CD4-positive, alpha-beta T cell treated with Interferon alpha-2 for 1 hour (primary cell): ENCODE measurements at places on chromosomes 4 and X.

DNA sequence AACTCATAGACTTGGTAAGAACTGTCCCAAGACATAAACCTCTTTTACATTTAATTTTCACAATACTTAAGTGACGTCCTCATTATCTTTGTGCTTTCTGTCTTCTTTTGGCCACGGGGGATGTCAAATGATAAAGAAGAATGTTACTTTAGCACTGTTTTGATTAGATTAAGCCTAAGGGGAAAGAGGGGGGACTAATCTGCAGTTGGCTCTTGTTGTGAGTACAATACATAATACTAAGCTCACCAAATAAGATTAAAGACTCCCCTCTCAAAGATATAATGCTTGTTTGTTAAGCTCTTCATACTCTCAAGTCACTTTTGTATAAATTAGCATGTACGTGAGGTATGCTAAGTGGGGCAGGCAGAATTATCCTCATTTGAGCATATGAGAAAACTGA, 36.5 kb downstream of the OCRL start:
- DNase-seq, result no peak

GRCh38 chr4:112003231-112003907, 141.9 kb upstream of the FAM241A start:
- no peak for DNase-seq

GRCh38 chr4:154643493-154643892, 31.0 kb upstream of the FGG start:
- no peak for DNase-seq

GRCh38 chr4:182179105-182179504, 64.1 kb upstream of the TENM3 start:
- DNase-seq, result no peak

GRCh38 chrX:22073928-22074327, 41.8 kb downstream of the PHEX start:
- DNase-seq, result no peak

DNA sequence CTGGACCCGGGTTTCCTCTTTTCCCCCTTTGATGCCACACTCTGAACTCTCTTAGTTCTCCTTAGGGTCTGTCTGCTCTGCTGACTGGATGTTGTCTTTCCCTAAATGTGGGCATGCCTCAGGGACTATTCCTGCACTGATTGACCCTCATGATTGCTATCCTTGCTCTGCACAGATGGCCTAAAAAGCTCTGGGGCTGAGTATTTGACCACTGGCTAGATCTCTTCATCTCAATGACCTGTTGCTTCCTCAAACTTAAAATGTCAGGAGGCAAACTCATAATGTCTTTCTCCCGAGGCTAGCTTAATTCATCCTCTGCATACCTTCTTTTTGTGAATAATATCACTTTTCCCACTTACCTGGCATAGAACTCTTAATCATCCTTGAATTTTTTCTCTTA, 157.4 kb downstream of the GATB start:
- DNase-seq, result no peak

- no peak for DNase-seq
Measured at GRCh38 chrX:5870238-5870637, 358.4 kb downstream of the NLGN4X start.

GRCh38 chr4:24914460-24914859, 1.6 kb upstream of the CCDC149 start:
- no peak for DNase-seq

DNA sequence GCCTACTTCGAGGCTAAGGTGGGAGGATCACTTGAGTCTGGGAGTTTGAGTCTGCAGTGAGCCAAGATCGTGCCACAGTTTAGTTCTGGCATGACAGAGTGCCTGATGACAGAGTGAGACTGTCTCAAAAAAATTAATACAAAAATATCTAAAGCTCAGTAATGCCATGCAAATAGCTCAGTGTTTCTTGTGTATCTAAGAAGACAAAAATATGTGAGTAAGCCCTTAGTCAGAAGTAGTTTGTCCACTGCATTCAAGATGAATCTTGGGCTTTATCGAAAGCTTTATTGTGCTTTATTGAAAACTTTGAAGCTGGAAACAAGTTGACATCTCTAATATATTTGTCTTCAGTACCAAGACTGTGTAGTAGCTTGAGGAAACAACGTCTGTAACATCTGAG, 115.9 kb downstream of the GPAT3 start:
- DNase-seq, result no peak

DNA sequence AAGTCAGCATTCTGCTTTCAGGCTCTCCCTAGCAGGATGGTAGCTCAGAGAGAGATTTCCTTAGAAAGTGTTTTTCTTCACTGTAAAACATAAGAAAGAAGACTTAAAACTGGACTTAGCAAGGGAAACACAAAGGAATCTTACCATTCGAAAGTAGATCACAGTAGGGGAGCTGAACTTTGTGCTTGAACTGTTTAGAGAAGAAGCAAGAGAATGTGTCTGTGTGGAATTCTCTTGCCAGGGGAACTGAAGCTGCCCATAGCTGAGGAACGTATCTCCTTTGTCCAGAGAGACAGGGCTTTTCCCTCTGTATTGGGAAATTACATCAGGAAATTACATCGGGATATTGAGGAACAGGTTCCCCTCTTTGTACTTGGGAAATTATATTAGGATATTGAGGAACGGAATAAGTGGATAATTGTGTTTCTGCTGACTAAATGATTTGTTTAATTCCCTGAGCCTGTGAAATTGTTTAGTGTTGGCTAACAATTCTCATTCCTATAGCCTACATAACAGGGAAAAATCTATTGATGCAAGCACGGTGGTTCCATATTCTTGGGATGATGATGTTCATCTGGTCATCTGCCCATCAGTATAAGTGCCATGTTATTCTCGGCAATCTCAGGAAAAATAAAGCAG, 21.2 kb downstream of the SRD5A3 start:
- no peak for DNase-seq

DNA sequence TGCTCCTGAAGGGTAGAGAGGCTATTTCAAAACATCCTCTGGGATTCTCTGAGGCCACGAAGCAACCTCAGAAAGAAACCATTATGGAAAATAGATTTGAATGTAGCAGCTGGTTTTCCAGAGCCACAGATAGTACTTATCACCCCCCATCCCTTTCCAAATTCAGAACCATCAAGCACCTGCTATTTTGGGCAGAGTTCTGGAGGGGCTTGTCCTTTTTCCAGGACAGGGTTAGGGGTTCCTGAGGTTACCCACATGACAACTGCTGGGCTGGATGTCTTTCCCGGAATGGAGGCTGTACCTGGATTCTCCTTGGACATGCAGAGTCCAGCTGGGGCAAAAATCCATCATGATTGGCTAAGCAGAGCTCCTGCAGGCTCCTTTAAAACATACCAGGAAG, 22.0 kb upstream of the ZXDA start:
- DNase-seq, result no peak

- no peak for DNase-seq
Measured at GRCh38 chrX:54746928-54747327, 51.1 kb downstream of the ITIH6 start.

DNA sequence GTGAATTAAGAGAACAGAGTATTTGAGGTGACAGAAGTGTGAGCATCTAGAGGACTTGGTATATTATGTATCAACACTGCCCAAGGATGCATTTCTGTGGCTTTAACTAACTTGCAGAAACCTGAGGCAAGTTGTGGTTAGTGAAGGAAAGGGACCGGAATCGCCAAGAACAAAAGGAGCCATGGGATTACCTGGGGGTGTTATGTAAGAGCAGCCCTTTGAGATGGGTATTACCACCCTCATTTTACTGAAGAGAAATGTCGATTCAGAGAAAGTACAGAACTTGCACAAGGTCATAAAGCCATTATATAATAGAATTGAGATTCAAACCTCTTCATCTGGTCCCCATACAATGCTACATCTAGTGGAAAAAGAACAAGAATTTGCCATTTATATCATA, 14.3 kb downstream of the TENM3 start:
- no peak for DNase-seq

GRCh38 chr4:72666910-72667309, 97.9 kb upstream of the ADAMTS3 start:
- DNase-seq, result no peak

GRCh38 chrX:9182041-9182440, 148.1 kb upstream of the FAM9B start:
- DNase-seq, result no peak

GRCh38 chr4:114601304-114602052, 2.9 kb downstream of the UGT8 start:
- DNase-seq, result no peak

DNA sequence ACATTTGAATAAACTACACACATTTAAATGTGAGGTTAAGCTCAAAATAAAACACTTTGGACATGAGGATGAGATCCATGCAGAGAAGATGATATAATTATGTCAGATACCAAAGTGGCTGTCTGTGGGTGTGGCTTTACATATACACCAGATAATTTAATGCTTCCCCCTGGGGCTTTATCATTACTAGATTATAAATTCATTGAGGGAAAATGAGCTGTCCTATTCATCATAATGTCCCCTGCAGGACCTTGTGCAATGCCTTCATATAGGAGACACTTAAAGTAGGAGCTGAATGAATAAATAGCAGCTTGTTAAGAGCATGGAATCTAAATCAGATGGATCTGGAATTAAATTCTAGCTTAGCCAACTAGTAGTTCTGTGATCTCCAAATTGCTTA, 49.7 kb downstream of the OTC start:
- DNase-seq, result no peak

GRCh38 chr4:135359128-135359527, 1157.5 kb upstream of the PABPC4L start:
- DNase-seq, result no peak

GRCh38 chrX:71102292-71102691, 4.2 kb downstream of the CXorf65 start:
- no peak for DNase-seq

GRCh38 chrX:590693-591404, 39.7 kb upstream of the SHOX start:
- no peak for DNase-seq

GRCh38 chr4:123954220-123954619, 557.6 kb downstream of the SPRY1 start:
- DNase-seq, result no peak

DNA sequence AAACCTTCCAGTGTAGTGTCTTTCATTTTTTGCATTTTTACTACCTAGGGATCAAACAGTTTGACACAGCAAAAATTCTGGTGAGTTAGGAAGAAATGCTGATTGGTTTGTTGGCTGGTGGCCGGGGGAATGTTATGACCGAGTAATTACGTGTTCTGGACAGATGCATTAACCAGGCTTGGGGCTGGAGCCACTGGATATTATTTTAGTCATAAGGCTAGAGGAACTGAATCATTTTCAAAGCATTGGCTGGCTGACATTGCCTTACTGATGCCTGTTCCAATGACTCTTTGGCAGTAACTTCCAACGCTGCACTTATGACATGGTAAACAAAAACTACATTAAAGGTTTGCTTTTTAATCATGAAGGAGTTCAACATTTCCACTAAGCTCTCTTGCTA, 84.6 kb downstream of the FBXO8 start:
- no peak for DNase-seq

DNA sequence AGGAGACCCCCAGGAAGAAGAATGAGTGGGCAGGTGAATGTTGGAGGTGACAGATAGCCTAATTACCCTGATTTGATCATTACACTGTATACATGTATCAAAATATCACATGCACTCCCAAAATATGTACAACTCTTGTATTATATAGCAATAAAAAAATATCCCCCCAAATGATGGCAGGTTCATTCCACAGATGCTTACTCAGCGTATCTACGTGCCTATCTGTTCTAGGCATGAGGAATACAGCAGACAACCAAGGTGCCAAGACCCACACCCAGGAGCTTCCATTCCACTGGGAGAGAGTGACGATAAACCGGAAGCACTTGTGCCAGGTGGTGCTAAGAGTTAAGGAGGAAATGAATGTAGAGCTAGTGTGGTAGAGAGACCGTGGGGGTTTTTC, 42.4 kb downstream of the ADRA2C start:
- no peak for DNase-seq

- no peak for DNase-seq
Measured at GRCh38 chrX:10709276-10709675, 88.9 kb upstream of the MID1 start.

DNA sequence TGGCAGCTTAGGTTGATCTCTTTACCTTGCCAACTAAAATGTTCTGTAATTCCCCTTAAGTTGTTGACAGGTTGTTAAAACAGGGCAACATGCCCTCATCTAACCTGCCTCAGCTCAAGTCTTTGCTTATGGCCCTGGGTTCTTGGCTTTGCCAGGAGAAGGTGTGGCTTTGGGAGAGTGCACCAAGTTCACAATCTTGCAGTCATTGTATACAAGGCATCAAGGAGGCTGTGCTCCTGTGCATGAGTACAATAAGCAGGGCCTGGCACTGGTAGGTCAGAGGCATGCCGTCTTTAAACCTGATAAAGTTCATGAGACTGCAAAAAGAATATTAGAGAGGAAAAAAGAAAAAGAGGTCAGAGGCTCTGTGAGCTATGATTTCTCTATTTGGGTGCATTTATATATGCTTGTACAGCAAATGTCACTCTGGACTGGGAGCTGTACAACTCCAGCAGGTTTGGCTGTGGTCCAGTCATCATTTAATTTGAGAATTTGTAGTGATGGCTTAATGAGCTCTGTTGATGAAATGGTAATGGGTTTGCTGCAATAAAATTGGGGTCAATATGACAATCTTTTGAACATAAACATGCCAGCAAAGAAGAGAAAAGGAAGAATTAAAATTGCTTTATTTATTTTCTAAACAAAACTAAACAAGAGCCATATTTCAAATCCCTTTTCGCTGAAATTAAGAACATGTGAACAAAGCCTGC, 30.3 kb downstream of the AREG start:
- DNase-seq, result no peak

DNA sequence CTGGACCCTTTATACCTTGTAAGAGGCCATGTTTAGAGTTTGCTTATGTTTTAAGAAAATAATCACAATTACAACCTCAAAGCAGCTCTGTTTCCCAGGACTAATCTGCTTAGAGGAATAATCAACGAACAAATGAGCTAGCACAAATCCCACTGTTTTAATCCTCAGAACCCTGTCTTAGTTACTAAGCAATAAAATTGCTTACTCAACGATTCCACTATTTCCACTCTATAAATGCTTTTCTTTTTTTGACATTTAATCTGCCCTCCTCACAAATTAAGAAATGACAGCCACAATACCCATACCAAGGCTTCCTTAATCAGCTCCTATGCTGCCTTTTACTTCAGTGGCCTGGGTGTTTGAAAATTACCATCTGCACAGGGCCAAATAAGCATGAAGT, 48.8 kb downstream of the FAM120C start:
- no peak for DNase-seq

- no peak for DNase-seq
Measured at GRCh38 chrX:109600237-109600651, 24.7 kb downstream of the KCNE5 start.

GRCh38 chr4:89492581-89493071, 185.0 kb upstream of the GPRIN3 start:
- no peak for DNase-seq
